Osteocyte (in vitro differentiated cells): ENCODE measurements at places on chromosomes 12 and 14. TPM values are rescaled to one million over a fixed set of nuclear protein-coding genes. Genes with fewer than 3 reads are reported as not detected.

OR6C2 gene
- not detected in 2 replicates for total RNA-seq

IRAK3 gene
- 0.21 and 0.32 TPM in 2 replicates for total RNA-seq

SPTSSA gene
- 17.8 and 18.6 TPM in 2 replicates for total RNA-seq

DNA sequence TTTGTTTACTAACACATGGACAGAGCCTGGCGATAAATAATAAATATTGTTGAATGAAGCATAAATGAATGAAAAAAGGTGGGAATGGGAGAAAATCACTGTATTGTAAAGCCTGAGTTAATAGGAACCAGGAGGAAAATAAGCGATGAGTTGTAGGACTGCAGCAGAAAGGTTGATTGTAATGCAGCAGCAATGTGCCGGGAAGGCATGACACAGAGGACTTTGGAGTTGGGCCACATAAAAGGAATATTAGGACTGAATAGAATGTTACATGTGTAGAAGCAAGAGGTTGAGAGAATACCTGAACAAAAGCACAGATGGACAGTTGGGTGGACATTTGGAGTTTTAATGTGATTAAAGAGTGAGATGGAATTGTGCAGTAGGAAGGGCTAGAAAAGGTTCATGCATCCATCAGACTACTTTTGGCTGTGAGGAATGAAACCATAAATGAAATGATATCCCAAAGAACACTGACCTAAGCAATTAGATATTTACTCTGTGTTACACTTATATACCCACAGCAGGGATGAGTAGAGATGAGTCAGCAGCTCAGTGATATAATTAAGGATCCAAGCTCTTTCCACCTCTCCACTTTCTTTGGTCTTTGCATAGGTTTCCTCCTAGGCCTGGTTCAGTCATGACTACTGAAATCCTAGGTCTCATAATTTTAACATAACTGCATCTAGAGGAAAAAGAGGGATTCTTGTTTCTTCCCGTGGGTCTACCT lies 55.4 kb downstream of the CCER1 start:
- DNase-seq, result no peak
- no peak overlapping the region for H3K4me3 ChIP-seq
- peaks cover 8% of the 10 kb centered on the region for H3K4me1 ChIP-seq
- H3K27me3 ChIP-seq, result no peaks in the 10 kb centered on the region
- no peaks in the 10 kb centered on the region for H3K36me3 ChIP-seq
- H3K27ac ChIP-seq, result no peak overlapping the region

DNA sequence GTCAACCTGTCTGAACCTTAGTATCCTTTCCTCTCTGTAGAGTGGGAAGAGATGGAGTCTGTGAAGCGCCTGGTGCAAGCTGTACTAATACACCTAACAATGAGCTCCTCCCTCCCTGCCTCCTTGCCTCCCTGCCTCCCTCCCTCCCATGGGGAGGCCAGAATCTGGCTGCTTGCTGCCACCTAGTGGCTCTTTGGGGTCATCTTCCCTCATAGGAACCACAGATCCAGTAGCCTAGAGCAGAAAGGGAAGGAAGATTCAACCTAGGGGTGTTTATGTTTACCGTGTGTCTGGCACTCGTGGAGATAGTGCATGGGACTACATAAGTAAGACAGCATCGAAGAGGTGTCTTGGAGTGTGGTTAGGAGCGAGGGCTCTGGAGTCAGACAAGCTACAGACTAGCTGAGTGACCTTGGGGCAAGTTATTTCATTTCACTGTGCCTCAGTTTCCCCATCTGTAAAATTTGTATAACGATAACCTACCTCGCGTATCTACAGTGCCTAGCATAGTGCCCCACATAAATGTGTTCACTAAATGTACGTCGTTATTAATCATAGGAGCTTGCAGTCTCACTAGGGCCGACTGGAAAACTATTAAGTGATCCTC lies 35.5 kb upstream of the TSPAN9 start:
- no peak overlapping the region for H3K4me3 ChIP-seq
- DNase-seq, result no peak
- peaks cover 13% of the 10 kb centered on the region for H3K36me3 ChIP-seq
- H3K27me3 ChIP-seq, result no peaks in the 10 kb centered on the region
- H3K27ac ChIP-seq, result no peak overlapping the region
- H3K4me1 ChIP-seq, result peaks cover 5% of the 10 kb centered on the region

- peaks cover 2% of the 10 kb centered on the region for H3K4me1 ChIP-seq
- DNase-seq, result no peak
- H3K27ac ChIP-seq, result no peak overlapping the region
- H3K36me3 ChIP-seq, result peaks cover 8% of the 10 kb centered on the region
- no peaks in the 10 kb centered on the region for H3K27me3 ChIP-seq
These were observed 9.4 kb downstream of the ANKRD9 start for GRCh38 chr14:102500158-102500662.

GRCh38 chr12:128305336-128305892 lies 38.4 kb downstream of the TMEM132C start:
- H3K4me1 ChIP-seq, result no peaks in the 10 kb centered on the region
- DNase-seq, result no peak
- no peak overlapping the region for H3K27ac ChIP-seq
- no peak overlapping the region for H3K4me3 ChIP-seq

DNA sequence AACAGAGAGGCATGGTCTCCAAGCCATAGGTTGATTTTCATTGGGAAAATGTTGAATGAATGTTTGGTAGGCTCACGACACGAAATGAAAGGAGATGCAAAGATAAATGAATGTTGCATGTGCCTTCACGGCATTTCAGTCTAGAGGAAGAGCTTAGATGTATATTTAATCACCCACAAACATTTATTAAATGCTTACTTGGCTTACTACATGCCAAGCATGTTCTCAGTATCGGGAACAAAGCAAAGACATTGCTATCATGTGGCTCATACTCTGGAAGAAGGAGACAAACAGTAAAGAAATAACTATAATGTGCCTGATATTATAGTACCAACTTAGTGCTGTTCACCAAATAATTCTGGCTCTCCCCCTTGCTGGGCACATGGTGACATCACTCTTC lies 133.5 kb downstream of the LLPH start:
- DNase-seq, result no peak
- H3K27ac ChIP-seq, result no peak overlapping the region
- no peaks in the 10 kb centered on the region for H3K27me3 ChIP-seq
- no peaks in the 10 kb centered on the region for H3K36me3 ChIP-seq
- H3K4me3 ChIP-seq, result no peak overlapping the region

DNA sequence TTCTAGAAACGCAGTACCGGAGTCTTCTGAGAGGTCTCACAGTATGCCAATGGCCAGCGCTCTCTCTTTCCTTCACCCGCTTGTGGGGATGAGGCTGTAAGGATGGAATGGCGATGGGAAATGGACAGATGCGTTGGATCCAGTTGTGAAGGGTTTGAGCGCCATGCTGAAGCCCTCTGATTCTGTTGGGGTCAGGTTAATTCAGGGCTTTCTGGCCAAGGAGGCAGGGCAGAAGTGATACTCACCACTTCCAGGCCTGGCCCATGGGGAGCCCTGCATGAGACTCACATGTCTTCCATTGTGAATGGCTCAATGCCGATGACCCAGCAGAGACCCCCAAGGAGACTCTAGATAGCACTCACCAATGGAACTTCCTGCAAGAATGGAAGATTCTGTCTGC lies 114.3 kb downstream of the BCL11B start:
- H3K36me3 ChIP-seq, result no peaks in the 10 kb centered on the region
- peaks cover 23% of the 10 kb centered on the region for H3K27me3 ChIP-seq
- peak; percentile 54 for DNase-seq
- no peak overlapping the region for H3K4me3 ChIP-seq
